ENCODE measurements at places on chromosomes 3 and 15.
A peak's percentile ranks its signal among the peaks of the same experiment; 100 is the strongest.

GRCh38 chr15:75069301-75069925 is 46.0 kb downstream of the PPCDC start:
- DNase-seq: no peak

- DNase-seq: peak; percentile 7
Measured at GRCh38 chr3:12750658-12751071, 8.4 kb downstream of the TMEM40 start.

DNA sequence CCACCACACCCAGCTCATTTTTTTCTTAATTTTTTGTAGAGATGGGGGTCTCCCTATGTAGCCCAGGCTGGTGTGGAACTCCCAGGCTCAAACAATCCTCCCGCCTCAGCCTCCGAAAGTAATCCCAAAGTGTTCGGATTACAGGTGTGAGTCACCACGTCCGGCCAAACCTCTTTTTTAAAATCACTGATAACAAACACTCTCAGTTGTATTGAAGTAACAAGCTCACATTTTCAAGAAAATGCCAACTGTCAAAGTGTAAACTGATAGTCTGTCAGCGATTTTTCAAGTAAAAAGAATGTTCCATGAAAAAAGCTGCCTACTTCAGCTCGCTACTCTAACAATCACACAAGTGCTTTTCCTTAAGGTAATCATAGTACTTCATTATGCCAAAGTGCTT is 33.4 kb downstream of the UBXN7 start:
- DNase-seq: no peak

DNA sequence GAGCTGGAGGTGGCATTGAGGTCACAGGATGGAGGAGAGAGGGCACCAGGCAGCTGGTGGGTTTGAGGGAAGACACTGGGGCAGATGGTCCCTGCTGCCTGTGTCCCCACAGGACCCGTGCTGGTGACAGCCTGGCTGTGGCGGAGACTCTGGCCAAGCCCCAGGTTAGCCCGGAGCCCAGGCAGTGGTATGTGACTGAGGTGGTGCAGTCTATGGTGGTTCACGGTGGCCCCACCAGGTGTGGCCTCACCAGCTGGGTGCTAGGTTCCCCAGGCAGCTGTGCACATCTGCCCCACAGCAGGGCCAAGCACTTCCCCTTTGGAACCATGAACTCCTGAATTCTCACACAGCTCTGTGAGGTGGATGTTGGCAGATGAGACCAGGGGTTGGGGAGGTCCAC is 15.4 kb downstream of the PLXNA1 start:
- DNase-seq: no peak

GRCh38 chr3:30733209-30733608 is 126.8 kb downstream of the TGFBR2 start:
- DNase-seq: no peak

- no peak for DNase-seq
Measured at GRCh38 chr3:72892870-72893269, 5.0 kb downstream of the GXYLT2 start.

- DNase-seq: no peak
Measured at GRCh38 chr3:160685144-160685766, 8.3 kb downstream of the ARL14 start.

GRCh38 chr3:174387736-174388135 is 471.4 kb upstream of the NAALADL2 start:
- no peak for DNase-seq

DNA sequence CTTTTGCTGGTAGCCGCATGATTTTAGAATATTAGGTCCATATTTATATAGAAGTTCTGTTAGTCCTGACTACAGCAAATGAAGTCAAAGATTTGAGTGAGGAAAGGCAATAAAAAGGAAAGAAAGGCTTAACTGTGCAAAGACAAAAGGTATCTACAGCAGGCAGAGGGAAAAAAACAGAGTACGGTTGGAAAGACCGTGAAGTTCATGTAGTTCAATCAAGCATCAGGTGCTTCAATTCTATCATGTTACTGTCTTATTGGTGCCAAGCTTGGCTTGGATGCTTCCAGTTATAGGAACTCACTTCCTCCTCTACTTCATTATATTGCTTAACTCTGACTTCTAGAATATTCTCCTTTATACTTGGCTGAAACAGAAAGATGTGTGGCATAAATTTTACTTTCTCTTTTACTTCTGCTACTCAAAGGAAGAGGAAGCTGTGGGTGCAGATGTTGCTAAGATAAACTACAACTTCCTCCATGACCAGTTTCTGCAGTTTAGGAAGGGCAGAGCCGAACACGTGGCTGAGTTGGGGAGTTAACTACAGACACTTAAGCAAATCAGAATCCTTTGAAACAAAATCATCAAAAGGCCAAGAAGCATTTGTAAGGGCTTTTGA is 72.6 kb upstream of the ZBED2 start:
- peak; percentile 56 for DNase-seq

DNA sequence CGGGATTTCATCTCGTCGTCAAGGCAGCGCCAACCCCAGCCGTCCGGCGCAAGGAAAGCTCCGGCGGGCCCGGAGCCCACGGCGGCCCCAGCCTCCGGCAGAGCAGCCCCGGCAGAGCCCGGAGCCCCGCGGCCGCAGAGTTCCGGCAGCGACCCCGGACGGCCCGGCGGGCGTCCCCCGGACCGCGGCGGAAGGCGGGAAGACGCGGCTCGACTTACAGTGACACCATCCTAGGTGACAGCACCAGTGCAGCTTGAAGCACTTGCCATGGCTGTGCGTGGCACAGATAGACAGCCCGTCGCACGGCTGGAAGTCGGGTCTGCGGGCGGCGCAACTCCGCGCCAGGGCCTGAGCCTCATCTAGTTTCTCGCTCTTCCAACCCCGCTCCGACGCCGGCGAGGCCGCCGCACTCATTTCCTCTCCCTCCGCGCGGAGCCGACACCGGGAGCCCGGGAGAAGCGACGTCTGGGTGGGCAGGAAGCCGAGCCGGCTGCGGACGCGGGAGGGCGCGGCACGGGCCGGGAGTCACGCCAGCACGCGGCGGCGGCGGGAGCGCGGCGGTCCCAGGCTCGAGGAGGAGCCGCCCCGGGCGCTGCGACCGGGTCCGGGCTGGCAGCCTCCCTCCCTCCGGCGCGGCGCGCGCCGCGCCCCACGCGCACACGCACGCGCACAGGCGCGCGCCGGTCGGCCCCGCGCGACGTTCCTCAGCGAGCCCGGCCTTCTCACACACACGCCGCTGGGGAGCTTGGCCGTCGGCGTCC is at the start of gene C3orf70:
C3orf70 (minus strand) TSS at position 651 of the 761 bp plus-strand sequence; CDS start at position 414, 237 bp downstream.
- peak; percentile 13 for DNase-seq

GRCh38 chr3:15630646-15631350 is 29.3 kb downstream of the BTD start:
- peak; percentile 23 for DNase-seq

DNA sequence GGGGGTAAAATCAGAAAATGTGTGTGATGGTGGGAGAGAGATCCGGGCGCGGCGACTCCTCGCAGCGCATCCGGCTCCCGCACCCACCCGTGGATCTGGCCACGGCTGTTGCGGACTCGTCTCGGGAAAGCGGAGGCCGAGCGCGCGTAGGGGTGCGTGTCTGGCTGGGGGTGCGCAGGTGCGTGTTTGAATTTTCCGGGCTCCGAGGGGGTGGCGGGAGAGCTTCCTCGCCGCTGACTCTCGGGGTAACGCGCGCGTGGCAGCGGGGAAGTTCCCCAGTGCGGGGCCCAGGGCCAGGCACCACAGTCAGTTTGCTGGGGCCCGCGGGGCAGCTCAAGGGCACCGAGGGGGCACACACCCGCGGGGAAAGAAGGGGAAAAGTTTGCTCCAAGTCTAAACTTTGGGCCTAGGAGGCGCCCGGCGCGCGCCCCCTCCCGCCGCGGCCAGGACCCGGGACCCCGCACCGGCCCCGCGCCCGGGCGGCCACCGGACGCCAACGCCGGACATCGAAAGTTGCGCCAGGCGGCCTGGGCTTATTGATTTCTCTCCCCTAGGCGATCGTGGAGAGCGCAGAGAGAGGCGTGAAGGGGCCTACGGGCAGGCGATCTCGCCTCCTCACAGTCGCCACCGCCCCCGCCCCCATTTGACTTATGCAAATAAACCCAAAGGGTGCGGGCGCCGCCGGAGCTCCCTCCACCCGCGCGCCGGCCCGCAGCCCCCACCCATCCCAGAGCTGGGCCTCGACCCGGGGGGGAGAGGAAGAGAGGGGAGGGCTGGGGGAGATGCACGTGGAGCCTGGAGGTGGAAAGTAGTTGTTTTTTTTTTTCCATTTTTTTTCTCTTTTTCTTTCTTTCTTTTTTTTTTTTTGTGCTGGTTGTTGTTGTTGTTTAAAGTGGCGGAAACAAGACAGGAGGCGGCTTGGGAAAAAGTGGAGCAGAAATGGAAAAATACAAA is 639 bp downstream of the FOXP1 start:
- DNase-seq: peak; percentile 85

DNA sequence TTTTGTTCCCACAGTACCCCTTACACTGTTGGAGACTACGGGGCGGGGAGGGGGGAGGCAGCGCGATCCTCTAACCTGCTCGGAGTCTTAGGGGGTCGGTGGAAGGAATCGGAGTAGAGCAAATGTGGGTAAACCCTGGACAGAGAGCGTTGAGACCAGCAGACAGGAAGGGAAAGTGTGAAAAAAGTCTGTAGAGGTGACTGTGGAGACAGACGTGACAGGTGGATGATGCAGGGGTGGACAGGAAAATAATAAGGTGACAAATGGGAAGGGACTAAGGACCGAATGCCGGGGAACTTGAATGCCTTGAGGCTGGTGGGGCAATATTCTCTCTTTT is 424 bp downstream of the EAF2 start:
- DNase-seq: no peak

DNA sequence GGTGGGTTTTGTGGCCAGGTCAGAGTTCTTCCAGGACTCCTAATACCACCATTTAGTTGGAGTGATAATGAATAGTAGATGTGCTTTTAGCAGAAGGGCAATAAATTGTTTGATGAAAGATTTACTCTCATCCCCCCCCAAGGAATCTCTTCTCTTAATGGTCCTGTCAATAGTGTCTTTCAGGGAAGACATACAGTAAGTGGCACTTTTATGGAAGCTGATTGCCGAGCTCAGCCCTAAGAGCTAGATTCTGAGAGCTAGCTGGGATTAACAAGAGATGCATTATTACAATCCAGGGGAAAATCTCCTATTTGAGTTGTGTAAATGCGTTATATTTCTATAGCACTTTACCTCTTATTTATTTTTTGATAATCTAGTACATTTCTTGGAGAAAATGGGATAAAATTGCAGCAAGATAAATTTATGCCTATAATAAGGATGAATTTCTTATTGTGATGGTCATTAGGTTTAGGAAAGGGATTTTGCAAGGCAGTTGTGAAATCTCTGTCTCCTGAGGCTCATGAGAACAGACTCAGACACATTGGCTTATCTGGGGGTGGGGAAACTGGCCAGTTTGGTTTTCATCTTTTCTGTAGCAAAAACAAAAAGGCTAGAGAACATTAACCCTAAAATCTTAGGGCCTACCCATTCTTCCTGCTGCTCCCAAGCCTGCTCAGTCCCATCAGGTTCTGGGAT is 41.6 kb upstream of the CLSTN2 start:
- DNase-seq: no peak

DNA sequence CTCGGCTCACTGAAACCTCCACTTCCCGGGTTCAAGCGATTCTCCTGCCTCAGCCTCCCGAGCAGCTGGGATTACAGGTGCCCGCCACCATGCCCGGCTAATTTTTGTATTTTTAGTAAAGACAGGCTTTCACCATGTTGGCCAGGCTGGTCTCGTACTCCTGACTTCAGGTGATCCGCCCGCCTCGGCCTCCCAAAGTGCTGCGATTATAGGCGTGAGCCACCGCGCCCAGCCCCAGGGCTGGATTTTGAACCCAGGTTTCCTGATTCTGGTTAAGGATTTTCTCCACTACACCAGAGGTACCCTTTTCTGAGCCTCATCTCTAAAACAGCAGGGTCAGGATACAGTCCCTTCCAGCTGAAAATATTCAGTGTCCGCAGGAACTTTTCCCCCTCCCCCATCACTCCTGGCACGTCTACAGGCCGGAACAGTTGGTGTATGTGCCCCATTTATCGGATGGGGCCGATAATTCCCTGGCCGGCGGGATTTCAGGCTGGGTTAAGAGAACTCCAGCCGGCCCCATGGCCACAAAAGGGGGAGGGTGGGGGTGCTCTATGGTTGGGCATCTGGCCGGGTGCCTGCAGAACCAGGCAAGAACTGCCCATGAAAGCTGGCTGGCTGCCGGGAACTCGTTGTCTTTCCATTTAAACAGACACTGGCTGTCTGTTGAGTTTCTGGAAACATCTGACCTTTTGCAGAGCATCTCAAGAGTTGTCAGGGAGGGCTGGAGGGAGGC is 26.8 kb upstream of the SEMA4B start:
- DNase-seq: no peak

- DNase-seq: no peak
Measured at GRCh38 chr3:28349469-28350000, 911 bp upstream of the AZI2 start.

DNA sequence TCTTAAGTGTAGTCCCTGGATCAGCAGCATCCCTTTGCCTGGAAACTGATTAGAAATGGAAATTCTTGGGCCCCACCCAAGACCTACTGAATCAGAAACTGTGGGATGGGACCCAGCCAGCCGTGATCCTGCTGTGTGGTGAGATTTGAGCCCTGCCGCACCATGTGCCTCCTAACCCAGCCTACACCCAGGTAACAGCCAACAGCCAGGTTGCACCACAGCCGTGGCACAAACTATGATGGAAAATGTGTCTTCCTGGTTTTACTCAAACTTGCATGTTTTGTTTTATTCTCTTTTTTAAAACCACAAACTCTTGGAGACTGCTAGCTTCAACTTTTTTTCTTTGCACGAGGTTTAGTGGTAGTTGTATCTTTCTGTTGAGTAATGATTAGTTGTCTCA is 2.6 kb downstream of the LIMD1 start:
- peak; percentile 22 for DNase-seq

DNA sequence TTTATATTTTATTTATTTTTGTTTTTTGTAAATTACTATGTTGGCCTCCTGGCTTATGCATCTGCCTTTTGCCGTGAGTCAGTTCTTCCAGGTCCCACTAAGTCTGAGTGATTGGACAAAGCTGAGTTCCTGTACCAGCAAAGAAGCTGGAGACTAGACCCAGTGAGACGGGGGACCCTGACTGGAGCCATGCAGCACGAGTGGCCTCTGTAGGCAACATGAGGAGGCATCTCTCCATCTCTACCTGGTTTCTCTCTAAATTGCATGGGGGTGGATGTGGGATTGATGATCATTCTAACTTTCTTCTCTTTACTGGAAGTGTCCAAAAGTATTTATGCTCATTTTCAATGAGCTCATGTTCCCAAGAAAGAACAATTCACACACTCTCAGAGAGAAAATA is 155.3 kb upstream of the MRPL3 start:
- no peak for DNase-seq

DNA sequence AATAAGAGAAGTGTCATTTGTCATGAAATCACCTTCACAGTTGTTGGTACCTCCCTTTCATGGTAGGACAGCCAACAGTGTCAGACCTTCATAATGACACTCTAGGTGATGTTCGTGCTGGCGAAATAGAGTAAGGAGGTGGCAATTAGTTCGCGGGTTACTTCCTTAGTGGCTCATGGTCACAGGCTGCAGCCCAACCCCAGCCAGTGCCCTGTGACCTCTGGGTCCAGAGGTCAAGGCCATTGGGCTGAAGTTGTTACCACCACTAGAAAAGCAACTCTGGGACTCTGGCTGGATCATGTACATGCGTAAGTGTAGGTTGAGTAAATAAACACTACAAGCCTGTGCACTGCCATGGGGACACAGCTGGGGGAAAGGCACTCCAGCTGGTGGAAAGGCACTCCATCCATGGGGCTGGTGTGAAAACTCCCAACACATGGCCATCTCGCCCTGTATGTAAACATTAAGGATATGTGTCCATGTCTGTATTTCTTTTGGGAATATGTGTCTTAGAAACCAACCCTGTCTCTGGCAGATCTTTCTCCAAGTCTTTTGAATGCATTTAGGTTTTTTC is 106.7 kb downstream of the RYK start:
- DNase-seq: no peak

Data from stimulated activated CD4-positive, alpha-beta T cell treated with anti-CD3 and anti-CD28 coated beads, Interleukin-4, amount 100 ng/mL, for 1 hour (primary cell).